ENCODE measurements at places on chromosomes 6 and 20. TPM values are rescaled to one million over a fixed set of nuclear protein-coding genes. Genes with fewer than 3 reads are reported as not detected.

The SRSF3 gene
- 447 TPM for total RNA-seq

GRCh38 chr20:56786503-56786902 is 157.4 kb downstream of the TFAP2C start:
- no peaks in the 10 kb centered on the region for H3K27me3 ChIP-seq
- no peak overlapping the region for H3K27ac ChIP-seq
- no peak overlapping the region for H3K4me3 ChIP-seq
- no peaks in the 10 kb centered on the region for H3K4me1 ChIP-seq

DNA sequence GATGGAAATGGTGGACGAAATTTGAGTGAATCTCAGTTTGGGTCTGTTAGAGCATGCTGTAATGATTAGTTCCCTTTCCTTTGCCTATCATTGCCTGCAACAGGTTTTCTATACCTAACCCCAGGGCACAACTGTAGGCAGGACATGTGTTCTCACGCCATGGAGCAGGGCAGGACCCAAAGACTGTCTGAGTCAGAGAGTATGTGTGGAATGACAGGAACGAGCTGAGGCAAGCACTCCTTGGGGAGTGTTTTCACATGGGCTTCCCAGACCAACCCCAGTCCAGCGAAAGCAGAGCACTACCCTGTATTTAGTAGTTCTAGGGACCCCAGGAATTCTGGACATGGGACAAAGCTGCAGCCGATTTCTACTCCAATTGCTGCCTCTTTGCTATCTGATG is 234.2 kb downstream of the HACE1 start:
- H3K4me1 ChIP-seq = no peaks in the 10 kb centered on the region
- no peak overlapping the region for H3K27ac ChIP-seq
- DNase-seq = no peak
- no peaks in the 10 kb centered on the region for H3K36me3 ChIP-seq
- no peak overlapping the region for H3K4me3 ChIP-seq

DNA sequence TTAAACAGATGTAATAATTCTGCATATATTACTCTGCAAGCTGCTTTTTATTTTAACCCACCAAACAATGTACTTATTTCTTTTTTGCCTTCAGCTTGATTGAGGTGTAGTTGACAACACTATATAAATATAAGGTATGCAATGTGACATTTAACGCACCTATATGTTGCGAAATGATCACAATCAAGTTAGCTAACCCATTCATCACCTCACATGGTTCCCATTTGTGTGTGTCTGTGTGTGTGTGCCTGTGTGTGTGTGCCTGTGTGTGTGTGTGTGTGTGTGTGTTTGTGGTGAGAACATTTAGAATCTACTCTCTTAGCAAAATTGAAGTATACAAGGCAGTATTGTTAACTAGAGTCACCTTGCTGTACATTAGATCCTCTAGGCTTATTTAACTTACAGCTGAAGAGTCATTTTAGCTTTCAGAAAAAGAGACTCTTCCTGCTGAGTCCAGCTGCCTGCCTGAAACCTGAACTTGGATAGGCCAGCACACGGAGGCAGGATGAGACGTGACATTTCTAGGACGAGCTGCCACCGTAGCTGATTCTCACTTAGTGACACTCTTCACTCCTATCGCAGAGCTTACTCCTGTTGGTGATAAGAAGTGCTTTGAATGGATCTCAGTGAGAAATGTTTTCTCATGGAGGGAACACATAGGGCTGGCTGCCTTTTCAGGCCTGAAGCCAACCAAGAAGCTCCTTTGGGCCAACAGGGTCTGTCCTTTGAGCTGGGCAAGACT is 126.5 kb upstream of the RIPOR2 start:
- DNase-seq = no peak
- H3K27me3 ChIP-seq = no peaks in the 10 kb centered on the region
- H3K4me1 ChIP-seq = peaks cover 5% of the 10 kb centered on the region
- H3K4me3 ChIP-seq = no peak overlapping the region
- H3K27ac ChIP-seq = no peak overlapping the region

GRCh38 chr20:17625246-17626051 is 55.6 kb downstream of the DSTN start:
- H3K4me3 ChIP-seq = no peak overlapping the region
- H3K4me1 ChIP-seq = no peaks in the 10 kb centered on the region
- no peaks in the 10 kb centered on the region for H3K27me3 ChIP-seq
- peaks cover 76% of the 10 kb centered on the region for H3K36me3 ChIP-seq

GRCh38 chr20:10519361-10520046 is 84.4 kb downstream of the SLX4IP start:
- H3K27me3 ChIP-seq = no peaks in the 10 kb centered on the region
- DNase-seq = no peak
- H3K4me1 ChIP-seq = peaks cover 5% of the 10 kb centered on the region

DNA sequence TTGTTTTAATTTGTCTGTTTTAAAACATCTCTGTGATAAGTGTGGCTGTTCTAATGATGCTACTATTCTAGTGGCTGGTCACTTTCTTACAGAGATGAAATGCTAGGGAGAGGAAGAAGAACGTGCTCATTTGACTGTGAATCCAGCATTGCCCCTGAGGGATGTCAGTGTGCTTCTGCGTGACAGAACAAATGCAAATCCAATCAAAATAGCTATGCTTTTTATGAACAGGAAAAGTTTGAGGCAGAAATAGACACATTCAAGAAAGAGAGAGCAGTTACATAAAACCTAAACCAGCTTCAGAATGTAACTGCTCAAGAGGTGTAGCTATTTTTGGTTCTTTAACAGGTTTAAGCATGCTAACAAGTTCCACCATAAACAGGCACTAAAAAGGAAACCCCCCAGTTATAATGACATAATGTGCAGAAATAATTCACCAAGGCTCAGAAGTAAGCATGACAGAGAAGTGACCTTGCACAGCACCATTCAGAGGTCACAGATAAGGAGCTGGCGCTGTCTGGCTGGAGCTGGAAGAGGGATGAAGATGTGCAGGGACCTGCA is 385.3 kb downstream of the EPM2A start:
- H3K36me3 ChIP-seq = no peaks in the 10 kb centered on the region
- H3K4me3 ChIP-seq = no peak overlapping the region
- no peaks in the 10 kb centered on the region for H3K27me3 ChIP-seq
- no peaks in the 10 kb centered on the region for H3K4me1 ChIP-seq
- no peak for DNase-seq
